ENCODE measurements at places on chromosomes 2 and 18. TPM values are rescaled to one million over a fixed set of nuclear protein-coding genes. Genes with fewer than 3 reads are reported as not detected.

Gene DSG1
- not detected for total RNA-seq

Gene CENPA
- total RNA-seq = 47.2 TPM

Gene SERPINB10
- total RNA-seq = not detected

Gene EML6
- total RNA-seq = 1.00 TPM

Gene HNRNPA3
- total RNA-seq = 359 TPM

Gene PIAS2
- 9.1 TPM for total RNA-seq

Gene RAX
- not detected for total RNA-seq

Gene ANKRD53
- not detected for total RNA-seq

Gene CFC1
- total RNA-seq = not detected

Gene SLC40A1
- 4.2 TPM for total RNA-seq

Gene ANO7
- total RNA-seq = 1.7 TPM

Gene SLC30A3
- total RNA-seq = 3.8 TPM

Gene CTNNA2
- total RNA-seq = 0.89 TPM

Gene DSG3
- 0.02 TPM for total RNA-seq

Gene FARP2
- 30.8 TPM for total RNA-seq

Gene C2orf78
- total RNA-seq = not detected

Gene ALPG
- 0.22 TPM for total RNA-seq
